ENCODE measurements at places on chromosomes 3 and 15.
A peak's percentile ranks its signal among the peaks of the same experiment; 100 is the strongest.

GRCh38 chr15:33008284-33008995 is 186.1 kb downstream of the FMN1 start:
- peak; percentile 79 for DNase-seq

DNA sequence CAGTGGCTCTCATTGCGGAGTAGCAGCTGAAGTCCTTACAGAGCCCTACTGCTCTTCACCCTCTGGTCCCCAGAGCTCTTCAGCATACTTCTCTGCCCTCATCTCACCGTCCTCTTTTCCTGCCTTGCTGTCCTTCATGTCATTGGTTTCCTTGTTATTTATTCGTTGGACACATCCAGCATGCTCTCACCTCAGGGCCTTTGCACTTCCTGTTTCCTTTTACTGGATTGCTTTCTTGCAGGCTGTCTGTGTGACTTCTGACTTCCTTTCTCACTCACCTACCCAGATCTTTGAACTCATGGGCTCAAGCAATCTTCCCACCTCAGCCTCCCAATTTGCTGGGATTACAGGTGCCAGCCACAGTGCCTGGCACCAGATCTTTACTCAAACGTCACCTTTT is 127.1 kb downstream of the NR1D2 start:
- DNase-seq, result no peak

- DNase-seq, result peak; percentile 33
These were observed 894.7 kb downstream of the OTOL1 start for GRCh38 chr3:162391301-162391700.

DNA sequence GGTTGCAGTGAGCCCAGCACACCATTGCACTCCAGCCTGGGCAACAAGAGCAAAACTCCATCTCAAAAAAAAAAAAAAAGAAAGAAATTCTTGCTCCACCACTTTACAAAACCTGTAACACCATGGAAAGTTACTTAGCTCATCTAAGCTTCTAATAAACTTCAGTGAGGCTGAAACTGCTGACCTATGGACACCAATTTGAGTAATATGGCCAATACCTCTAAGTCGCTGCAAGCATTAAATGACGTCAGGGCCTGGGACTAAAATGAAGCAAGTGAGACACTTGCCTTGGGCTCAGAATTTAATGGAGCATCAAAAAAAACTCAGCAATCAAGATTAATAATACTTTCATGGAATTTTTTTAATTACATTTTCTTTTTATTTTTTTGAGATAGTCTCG is 42.5 kb downstream of the ZMAT3 start:
- no peak for DNase-seq

DNA sequence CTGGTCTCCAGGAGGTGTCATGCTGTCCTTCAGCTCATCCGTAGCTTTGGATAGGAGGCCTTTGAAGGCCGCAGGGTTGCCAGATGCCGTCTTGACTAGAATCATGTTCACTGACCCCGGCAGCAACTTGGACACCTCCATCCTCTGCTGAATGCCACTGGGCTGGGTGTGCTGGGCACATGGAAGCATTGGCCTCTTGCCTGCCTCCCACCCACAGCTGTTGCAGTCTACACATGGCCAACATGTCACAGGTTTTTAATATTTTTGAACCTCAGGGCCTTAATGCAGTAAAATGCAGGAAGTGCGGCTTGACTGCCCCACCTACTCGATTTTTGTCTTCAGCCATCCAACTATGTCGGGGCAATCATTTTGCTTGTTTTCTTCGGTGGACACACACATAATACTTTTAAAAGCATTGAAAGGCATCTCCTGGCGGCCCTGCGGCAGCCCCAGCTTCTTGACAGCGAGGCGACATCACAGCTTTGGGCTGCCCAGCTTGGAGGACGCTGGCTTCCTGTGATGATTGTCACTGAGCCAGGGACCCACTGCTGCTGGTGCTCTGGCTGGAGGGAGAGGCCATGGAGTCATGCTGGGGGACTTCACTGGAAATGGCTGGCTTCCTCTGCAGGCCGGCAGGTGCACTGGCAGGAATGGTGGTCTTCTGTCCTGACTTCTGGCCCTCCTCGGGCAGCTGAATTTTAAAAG is 31.6 kb upstream of the ACAD9 start:
- DNase-seq, result no peak

GRCh38 chr3:30604093-30604492 is 2.3 kb upstream of the TGFBR2 start:
- DNase-seq, result no peak

Data from fibroblast of skin of scalp (primary cell).